ENCODE measurements at places on chromosomes 4 and X. TPM values are rescaled to one million over a fixed set of nuclear protein-coding genes. Genes with fewer than 3 reads are reported as not detected.
A peak's percentile ranks its signal among the peaks of the same experiment; 100 is the strongest.

Gene HSFX2
- not detected for total RNA-seq

Gene DCAF4L1
- 0.41 TPM for total RNA-seq

DNA sequence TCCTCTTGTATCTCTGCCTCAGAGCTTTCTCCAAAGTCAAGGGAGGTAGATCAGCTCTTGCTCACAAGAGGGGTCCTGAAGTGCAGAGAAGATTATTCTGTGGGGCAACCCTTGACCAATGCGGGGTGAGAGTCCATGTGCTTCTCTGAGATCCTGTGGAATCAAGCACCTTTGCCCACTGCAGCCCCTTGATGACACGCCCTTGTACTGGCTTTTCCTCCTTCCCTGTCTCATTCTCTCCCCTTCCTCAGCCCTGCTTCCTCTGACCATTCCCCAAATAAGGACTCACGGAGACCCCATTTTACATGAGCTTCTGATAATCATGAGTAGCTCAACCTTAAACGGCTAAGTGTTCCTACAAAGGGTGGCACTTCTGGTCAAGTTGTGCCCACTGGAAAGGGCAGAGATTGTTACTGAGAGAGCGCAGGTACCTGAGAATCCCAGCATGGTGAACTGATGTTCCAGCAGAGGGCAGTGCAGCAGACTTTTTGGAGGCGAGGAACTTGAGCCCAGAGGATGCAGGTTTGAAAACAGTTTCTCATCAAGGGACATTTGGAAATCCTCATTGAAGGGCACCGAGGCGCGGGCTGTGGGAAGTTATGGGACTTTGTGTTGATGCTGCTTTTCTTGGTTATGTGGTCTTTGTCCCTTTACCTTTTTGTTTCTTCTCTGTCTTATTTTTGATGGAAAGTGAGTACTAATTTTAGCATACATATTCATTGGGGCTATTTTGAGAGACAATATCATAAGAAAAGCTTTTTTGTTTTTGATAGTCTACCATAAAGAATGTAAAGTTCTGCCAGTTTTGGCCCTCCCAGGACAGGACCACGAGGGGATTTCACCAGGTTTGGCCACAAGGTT, 201.3 kb downstream of the RBM46 start:
- DNase-seq = peak; percentile 65

- DNase-seq = no peak
Measured at GRCh38 chrX:10496345-10496965, 123.9 kb downstream of the MID1 start.

- no peak for DNase-seq
Measured at GRCh38 chr4:138871555-138871875, 144.1 kb upstream of the NOCT start.

- peak; percentile 80 for DNase-seq
Measured at GRCh38 chr4:37970702-37971101, 10.5 kb downstream of the PTTG2 start.

Measured in activated CD8-positive, alpha-beta T cell treated with anti-CD3 and anti-CD28 coated beads for 36 hours (primary cell).